ENCODE measurements at places on chromosomes 6 and 20.

- no peak for DNase-seq
Observed at GRCh38 chr20:51446230-51446629, 96.3 kb downstream of the NFATC2 start.

GRCh38 chr6:102853249-102853955 lies 1459.9 kb downstream of the GRIK2 start:
- DNase-seq: no peak

- DNase-seq: no peak
Observed at GRCh38 chr20:60053818-60054190, 95.6 kb downstream of the CDH26 start.

DNA sequence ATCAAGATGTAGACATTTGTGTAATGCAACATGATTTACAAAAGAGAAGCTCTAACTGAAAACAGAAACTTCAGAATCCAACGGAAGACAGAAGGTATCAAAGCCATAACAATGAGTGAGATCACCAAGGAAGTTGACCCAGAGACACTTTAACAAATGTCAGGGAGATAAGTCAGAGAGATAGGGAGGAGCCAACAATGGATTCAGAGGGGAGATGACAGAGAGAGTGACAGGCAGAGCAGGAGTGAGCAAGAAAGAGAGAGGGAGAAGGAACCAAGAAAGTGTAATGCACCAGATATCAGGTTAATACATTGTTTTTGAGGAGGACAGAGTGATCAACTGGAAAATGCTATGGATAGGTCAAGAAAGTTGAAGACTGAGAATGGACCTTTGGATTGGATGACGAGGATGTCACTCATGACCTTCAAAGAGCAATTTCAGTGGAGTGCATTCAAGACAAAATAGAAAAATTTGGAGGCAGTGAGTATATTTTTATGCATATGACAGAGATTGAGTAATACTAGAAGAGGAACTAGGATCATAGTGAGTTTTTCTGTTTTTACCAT lies 86.6 kb downstream of the TRDN start:
- DNase-seq: no peak

DNA sequence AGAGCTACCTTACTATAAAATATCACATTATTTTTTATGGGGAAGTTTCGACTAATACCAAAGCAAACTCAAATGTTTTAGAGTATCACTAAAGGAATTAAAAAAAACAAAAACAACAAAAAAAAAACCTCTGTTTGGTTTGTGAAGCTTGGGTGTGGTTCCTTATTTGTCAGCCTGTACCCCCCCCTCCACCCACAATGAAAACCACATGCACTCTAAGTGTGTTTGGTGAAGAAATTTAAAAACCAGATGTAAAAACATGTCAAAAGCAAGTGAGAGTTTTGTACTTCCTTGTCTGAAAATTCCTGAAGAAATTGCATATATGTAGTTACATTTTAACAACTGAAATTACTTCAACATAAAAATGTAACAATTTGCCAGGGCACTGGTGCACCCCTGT lies 3.1 kb downstream of the STK38 start:
- DNase-seq: no peak

DNA sequence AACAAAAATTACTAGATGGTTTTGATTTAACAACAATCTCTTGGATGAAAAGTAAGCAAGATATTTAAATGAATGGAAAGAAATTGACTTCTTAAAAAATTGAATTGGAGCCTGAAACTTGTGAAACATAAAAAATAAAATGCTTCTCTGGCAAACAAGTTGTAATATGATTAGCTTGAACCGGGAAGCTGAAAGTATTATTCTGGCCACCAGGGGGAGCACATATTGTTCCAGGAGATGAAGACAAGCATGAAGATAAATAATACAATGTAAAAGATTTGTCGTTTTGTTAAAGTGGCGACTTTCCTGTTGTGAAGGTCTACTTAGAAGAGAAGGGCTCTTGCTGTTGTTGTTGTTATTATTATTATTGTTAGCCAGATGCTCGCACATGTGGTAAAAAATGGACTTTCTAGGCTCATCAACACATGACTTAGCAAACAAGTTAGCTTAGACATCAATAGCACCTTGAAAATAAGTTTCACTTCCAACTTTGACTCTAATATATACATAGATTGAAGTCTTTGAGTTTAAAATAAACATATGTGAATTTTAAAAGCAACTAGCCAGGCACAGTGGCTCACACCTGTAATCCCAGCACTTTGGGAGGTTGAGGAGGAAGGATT lies 14.2 kb downstream of the PAX1 start:
- peak; percentile 66 for DNase-seq

GRCh38 chr6:147103694-147104093 lies 100.5 kb upstream of the STXBP5 start:
- DNase-seq: no peak

DNA sequence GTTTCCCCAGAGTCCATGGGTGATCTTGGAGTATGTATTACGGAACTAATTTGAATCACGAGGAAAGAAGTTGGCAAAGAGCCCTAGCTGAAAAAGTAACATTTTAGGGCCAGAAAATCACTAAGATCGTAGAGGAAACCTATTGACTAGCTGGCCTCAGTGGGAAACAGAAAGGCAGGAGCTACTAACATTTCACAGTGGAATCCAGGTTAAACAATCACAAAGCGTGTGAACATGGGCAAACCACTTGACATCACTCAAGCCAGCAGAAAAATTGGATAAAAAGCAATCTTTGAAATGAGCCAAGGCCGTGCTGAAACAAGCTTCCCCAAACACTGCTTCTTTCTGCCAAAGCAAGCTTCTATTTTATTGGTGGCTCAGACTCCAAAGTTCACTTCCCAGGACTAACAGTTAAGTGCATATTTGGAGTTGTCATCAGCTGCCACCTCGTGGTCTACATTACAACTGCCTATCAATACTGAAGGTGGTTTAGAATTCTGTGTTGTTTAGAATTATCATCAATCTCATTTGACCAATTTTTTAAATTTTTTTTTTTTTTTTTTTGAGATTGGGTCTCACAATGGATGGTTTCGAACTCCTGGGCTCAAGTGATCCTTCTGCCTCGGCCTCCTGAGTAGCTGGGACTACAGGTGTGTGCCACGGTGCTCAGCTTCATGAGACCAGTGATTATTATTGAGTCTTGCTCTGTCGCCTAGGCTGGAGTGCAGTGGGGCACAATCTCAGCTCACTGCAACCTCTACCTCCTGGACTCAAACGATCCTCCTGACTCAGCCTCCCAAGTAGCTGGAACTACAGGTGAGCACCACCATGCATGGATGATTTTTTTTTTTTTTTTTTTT lies 10.6 kb downstream of the RPS10 start:
- DNase-seq: no peak

DNA sequence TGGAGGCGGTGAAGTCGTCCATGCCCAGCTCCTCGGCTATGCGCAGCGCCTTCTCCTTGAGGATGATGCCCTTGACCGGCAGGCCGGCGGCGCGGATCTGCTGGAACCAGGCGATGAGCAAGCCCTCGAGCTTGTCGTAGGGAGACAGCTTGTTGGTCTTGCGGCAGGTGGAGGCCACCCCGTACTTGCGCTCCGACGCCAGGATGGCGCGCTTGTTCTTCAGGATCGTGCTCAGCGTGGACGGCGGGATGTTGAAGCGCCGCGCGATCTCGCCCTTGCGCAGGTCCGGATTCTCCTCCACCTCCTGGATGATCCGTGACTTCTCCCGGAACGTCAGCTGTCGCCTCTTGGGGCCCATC lies 435 bp downstream of the CENPB start:
- no peak for DNase-seq

DNA sequence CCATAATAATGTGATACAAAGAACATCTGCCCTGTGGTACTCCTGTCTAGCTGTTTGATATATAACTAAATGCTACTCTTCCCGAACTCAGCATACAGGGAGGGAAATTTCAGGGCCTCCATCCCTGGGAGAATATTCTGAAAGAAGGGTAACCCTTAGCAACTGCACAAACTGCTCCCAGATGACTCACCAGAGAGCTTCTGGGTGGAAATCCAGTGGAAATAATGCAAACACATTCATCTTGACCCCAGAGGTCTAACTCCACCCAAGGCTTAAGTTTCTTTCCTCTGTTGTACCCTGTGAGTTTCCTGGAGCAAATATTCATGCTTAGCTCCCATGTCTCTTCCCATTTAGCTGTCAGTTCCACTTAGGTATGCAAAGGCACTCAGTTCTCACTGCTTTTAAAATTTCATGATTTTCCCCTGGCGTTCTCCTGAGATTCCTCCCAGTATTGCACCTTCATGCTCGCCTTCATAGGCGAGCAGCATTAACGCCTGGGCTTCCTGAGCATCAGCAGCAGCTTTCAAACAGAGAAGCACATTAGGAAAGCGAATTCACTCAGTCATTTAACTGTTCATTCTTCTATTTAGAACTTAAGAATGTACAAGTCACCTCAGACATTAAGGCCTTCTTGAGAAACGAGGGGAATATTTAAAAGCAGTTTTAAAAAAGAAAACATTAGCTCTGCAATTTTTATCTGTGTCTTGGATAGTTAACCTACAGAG lies 43.8 kb upstream of the LAMA4 start:
- no peak for DNase-seq

GRCh38 chr20:61890210-61890609 lies 175.5 kb downstream of the TAF4 start:
- DNase-seq: no peak

DNA sequence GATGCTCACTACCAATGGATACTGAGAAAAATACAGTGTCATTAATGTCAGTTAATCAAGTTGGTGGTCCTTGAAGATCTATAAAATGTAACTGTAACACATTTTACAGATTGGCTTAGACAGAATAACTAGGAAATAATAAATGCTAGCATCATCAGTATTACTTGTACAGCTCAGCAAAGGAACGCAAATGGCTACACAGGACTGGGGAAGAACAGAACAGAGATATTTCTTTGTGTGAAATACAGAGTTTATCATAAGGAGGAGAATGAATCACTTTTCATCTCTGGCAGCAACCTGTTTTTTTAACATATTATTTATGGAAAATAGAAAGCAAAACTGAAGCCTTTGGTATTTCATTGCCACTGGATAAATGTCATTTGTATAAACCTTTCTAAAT lies 8.2 kb upstream of the QKI start:
- DNase-seq: no peak

DNA sequence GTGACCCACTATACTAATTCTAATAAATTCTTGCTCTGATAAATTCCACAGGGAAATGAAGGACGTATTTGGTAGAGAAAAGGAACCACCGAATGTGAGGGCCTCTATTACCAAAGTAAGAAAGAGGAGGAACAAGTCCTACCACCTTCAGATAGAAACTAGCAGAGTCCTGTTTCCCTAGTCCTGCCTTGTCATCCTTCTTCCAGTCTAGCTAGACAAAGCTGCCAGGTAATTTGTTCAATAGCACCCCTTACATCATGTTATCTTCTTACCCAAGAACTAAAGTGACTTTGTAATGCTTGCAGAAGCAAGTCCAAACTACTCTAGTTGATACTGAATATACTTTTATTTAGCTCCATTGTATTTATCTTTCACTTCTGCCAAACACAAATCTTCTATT lies 29.3 kb upstream of the FAM83B start:
- DNase-seq: no peak

DNA sequence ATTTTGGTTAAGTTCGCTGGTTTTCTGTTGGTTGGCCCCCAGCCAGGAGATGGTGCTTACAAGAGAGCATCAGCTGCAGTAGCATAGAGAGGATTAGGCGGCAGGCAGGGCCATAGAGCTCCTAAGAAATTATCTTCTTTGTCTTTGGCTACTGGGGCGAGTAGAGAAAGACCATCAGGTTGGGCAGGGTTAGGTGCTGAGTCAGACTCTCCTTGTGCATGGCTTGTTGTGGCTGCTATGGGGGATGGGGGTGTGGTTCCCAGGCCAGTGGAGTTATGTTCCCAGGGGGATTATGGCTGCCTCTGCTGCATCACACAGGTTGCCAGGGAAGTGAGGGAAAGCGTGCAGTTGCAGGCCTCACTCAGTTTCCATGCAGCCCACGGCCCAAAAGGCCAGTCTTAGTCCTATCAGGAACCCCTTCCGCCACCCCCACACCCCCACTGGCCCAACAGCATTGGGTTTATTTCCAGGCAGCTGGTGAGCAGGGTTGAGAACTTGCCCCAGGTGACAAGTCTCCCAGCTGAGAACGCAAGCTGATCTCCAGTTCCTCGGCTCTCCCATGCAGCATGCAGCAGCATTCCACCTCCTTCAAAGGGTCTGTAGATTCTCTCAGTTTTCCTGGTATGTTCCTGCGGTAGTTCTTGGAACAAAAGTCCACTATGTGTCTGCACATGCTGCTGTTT lies 243.7 kb downstream of the UTRN start:
- DNase-seq: no peak

GRCh38 chr6:15331143-15331542 lies 85.3 kb downstream of the JARID2 start:
- no peak for DNase-seq

GRCh38 chr6:153436351-153436750 lies 305.3 kb upstream of the RGS17 start:
- no peak for DNase-seq

DNA sequence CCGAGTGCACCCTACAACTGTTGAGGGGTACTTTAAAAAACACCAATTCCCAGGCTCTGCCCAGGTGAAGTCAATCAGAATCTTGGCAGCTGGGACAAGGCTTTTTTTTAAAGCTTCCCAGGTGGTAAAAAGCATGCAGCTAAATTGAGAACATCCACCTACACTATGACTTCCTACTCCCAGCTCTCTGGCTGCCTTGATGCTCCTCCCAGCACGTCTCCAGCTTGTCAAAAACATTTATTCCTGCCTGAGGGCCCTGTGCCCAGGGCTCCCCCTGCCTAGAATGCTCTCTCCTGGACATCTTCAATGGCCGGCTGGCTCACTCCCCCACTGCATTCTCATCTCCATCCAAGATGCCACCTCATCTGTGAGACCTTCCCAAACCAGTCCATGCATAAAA lies 9.9 kb downstream of the ZBTB24 start:
- no peak for DNase-seq

- no peak for DNase-seq
Observed at GRCh38 chr20:44314870-44315269, 3.9 kb upstream of the FITM2 start.

- DNase-seq: no peak
Observed at GRCh38 chr6:165585060-165585459, 78.0 kb downstream of the PDE10A start.

- no peak for DNase-seq
Observed at GRCh38 chr6:88725111-88725975, 238.1 kb downstream of the RNGTT start.
